ENCODE measurements at places on chromosomes 16 and 17.
A peak's percentile ranks its signal among the peaks of the same experiment; 100 is the strongest.

- DNase-seq = peak; percentile 30
Measured at GRCh38 chr17:77345260-77345910, 204.6 kb downstream of the SEC14L1 start.

DNA sequence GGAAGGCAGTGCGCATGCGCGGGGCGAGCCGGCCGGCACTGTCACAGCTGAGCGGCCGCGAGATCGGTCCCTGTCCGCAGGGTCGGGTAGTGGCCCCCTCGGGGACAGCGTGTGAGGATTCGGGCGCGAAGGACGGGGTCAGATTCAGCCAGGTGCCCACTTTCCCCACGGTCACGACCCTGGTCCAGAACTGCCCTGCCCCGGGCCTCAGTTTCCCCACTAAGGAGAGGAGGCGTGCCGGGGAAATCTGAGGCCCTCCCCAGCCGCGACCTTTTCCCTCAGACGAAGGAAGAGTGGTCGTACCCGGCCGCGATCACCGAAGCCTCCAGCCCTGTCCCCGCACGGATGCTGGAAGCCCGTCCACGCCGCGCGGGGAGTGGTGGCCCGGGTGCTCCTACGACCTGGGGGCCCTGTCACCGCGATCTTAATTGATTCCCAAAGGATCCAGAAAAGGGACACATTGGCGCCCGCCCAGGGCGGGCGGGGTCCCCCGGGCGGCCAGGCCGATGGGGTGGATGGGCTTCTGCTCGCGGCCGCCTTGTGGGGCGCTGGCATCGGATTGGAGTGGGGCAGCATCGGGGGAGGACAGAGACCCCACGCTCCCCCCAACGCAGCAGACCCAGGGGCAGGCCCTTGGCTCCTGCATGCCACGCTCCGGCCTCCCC is 57.7 kb downstream of the SRL start:
- DNase-seq = no peak

- DNase-seq = no peak
Measured at GRCh38 chr16:1911467-1912214, 6.6 kb downstream of the HS3ST6 start.

- DNase-seq = no peak
Measured at GRCh38 chr17:20184977-20185619, 175.9 kb downstream of the SPECC1 start.

DNA sequence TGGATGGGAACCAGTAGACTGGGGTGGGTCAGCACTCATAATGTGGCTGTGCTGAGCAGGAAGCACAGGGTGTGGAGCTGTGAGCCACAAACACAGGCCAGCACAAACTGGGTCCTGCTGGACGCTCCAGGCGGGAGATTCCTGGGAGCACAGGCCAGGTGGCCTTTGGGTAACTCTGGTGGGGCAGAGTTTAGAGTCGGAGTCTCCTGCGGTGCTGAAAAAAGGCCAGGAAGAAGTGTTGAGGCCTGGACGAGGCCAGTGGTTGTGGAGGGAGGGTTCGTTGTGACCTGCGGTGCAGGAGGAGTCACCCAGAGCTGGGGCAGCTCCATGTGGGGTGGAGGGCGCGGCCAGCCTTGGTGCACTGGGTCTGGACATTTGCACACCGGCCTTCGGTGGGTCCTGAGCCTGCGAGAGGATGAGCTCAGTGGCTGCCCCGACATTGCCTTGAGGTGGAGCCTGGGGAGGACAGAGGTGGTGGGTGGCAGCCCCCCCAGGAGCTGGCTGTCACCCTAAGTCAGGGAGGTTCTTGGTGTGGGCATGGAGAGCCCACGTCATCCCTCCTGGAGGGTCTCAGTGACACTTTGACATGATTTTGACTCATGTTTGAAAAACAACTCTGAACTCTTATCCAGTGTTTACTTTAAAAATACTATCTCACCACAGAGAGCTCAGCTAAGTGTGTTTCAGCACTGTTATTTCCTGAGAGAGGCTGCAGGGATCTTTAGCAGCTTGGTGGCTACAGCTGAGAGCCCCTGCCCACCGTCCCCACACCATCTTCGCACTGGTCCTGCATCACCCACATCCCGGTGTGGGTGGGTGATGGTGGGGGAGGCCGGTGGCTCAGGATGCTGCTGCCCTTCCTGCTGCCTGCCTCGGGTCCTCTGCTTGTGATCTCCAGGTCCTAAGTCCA is 98.7 kb downstream of the NPIPB11 start:
- DNase-seq = no peak

DNA sequence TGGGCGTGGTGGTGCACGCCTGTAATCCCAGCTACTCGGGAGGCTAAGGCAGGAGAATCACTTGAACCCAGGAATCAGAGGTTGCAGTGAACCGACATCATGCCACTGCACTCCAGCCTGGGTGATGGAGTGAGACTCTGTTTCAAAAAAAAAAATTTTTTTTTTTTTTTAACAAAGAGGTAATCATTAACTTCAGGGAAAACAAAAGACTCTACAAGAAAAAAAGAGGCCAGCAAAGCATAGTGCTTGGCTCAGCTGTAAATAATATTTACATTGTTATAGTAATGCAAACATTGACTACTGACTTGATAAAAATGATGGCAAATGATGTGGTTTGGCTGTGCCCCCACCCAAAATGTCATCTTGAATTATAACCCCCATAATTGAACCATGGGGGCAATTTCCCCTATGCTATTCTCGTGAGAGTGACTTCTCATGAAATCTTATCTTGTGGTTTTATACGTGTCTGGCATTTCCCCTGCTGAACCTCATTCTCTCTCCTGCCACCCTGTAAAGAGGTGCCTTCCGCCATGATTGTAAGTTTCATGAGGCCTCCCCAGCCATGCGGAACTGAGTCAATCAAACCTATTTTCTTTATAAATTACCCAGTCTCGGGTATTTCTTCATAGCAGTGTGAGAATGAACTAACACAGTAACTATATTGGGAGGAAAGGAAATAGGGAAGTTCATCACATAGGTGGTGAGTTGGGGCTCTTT is 12.7 kb upstream of the SSTR2 start:
- no peak for DNase-seq
